ENCODE measurements at places on chromosomes 11 and 22. TPM values are rescaled to one million over a fixed set of nuclear protein-coding genes. Genes with fewer than 3 reads are reported as not detected.

OR52E1 gene
- not detected for total RNA-seq

NARS2 gene
- total RNA-seq, result 27.5 TPM

SLC7A4 gene
- total RNA-seq, result 0.19 TPM

PIH1D2 gene
- total RNA-seq, result 0.74 TPM

LMO1 gene
- not detected for total RNA-seq

PICK1 gene
- total RNA-seq, result 19.5 TPM

CHEK1 gene
- total RNA-seq, result 152 TPM
